ENCODE measurements at places on chromosomes 4 and X.

GRCh38 chrX:149837639-149838038 is 43.3 kb upstream of the MAGEA8 start:
- H3K4me1 ChIP-seq = peaks cover 3% of the 10 kb centered on the region
- no peak for DNase-seq
- H3K4me3 ChIP-seq = no peak overlapping the region
- H3K27me3 ChIP-seq = peaks cover 4% of the 10 kb centered on the region
- H3K36me3 ChIP-seq = no peaks in the 10 kb centered on the region

- no peaks in the 10 kb centered on the region for H3K27me3 ChIP-seq
- no peaks in the 10 kb centered on the region for H3K4me1 ChIP-seq
- no peak for DNase-seq
- H3K4me3 ChIP-seq = no peak overlapping the region
These were observed 161.4 kb upstream of the PACRGL start for GRCh38 chr4:20538905-20539304.

DNA sequence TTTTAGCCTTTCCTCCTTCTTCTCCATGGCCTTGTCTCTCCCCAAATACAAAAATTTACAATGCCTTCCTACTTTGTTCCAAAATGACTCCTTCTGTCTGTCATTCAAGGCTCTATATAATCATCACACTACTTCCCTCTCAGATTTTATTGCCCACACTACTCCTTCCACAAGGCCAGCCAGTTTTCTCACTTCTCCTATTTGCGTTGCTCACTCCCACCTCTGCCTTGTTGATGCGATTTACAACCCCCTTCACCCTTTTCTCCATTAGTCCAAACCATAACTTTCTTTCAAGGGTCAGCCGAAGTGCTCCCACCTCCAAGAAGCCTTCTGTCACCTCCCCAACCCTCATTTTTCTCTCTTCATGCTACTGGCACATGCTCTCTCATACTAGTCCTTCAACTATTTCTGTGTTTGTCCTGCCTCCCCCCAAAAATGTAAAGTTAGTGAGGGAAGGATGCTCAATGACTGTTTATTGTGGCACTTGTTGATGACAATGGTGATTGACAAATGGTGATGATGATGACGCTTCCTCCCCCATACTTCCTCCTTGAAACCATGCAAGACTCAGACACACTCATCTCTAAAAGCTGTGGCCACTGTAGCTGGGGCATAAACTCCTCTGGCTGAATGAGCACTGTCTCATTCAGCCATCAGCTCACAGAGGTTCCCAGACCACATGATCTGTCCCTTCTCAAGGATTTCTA is 2.7 kb upstream of the XKRX start:
- H3K27me3 ChIP-seq = peaks cover 4% of the 10 kb centered on the region
- no peak overlapping the region for H3K4me3 ChIP-seq
- H3K4me1 ChIP-seq = peaks cover 23% of the 10 kb centered on the region
- peaks cover 5% of the 10 kb centered on the region for H3K36me3 ChIP-seq
- H3K27ac ChIP-seq = no peak overlapping the region

GRCh38 chr4:176539785-176540175 is 220.0 kb downstream of the SPCS3 start:
- H3K4me1 ChIP-seq = no peaks in the 10 kb centered on the region
- DNase-seq = no peak
- no peak overlapping the region for H3K27ac ChIP-seq
- H3K27me3 ChIP-seq = no peaks in the 10 kb centered on the region

GRCh38 chrX:1542994-1543725 is 6.2 kb upstream of the P2RY8 start:
- no peaks in the 10 kb centered on the region for H3K27me3 ChIP-seq
- DNase-seq = no peak
- H3K27ac ChIP-seq = no peak overlapping the region
- peaks cover 13% of the 10 kb centered on the region for H3K4me1 ChIP-seq
- H3K4me3 ChIP-seq = no peak overlapping the region

DNA sequence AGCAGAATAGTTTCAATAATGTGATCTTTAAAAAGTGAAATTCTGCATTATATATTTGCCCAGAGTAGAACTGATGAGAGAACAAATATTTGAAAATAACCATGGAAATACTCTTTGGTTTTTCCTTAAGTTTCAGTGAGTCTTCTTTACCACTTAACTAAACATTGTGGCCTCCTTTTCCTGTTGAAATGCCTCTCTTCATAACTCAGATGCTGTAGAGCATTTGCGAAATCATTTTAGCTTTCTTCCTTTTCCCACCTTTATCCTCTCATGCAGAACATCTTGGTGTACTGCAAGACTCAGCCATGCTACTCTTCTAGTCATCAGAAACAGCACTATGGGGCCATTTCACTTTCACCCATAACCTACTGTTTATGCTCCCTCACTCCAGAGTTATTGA is 48.2 kb downstream of the CASK start:
- H3K27me3 ChIP-seq = no peaks in the 10 kb centered on the region
- H3K4me3 ChIP-seq = no peak overlapping the region
- H3K4me1 ChIP-seq = peaks cover 2% of the 10 kb centered on the region

- peaks cover 19% of the 10 kb centered on the region for H3K4me1 ChIP-seq
- H3K36me3 ChIP-seq = no peaks in the 10 kb centered on the region
- H3K27ac ChIP-seq = no peak overlapping the region
These were observed 772 bp upstream of the WNK3 start for GRCh38 chrX:54358424-54359211.

DNA sequence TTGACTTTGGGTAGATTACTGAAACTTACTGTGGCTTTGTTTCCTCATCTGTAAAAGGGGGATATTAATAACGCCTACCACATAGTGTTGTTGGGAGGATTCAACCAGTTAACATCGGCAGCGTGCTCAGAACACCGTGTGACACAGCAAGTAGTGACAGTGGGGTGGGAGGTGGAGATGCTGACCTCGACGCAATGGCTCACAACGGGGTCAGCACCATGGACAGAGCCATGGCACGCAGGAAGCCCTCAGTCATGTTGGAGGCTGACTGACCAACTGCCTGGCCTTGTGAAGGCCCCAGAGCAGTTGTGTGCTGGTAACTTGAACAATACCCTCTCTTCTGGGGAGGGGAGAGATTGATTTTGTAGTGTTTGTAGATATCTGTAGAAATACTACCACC is 93.2 kb downstream of the WFS1 start:
- no peak overlapping the region for H3K27ac ChIP-seq
- peaks cover 3% of the 10 kb centered on the region for H3K27me3 ChIP-seq
- DNase-seq = peak; percentile 56
- H3K36me3 ChIP-seq = no peaks in the 10 kb centered on the region

DNA sequence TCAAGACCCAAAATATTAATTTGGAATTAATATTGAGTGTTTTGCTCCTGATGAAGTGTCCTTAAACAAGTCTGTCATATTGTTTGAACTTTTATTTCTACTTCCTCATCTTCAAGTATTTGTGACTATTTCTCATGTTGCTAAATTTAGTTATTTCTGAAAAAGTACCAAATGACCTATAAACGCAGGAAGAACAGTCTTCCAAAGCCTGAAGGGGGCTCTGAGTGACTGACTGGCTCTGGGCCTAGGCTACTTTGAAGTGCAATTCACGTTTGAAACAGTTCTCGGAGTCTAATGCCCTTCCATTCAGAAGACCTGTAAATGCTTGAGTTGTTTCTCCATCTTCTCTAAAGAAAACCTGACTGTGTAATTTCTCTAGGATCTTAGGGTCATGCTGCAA is 26.5 kb downstream of the GALNT7 start:
- DNase-seq = no peak
- no peaks in the 10 kb centered on the region for H3K36me3 ChIP-seq
- H3K4me1 ChIP-seq = peaks cover 20% of the 10 kb centered on the region
- H3K27ac ChIP-seq = no peak overlapping the region
- no peak overlapping the region for H3K4me3 ChIP-seq

Data from activated CD4-positive, alpha-beta memory T cell treated with anti-CD3 and anti-CD28 coated beads, Interleukin-2, amount 10 ng/mL, durations not matched to agents 7 days and 5 days (primary cell).